ENCODE measurements at places on chromosomes 4 and X. TPM values are rescaled to one million over a fixed set of nuclear protein-coding genes. Genes with fewer than 3 reads are reported as not detected.

The SSX2 gene
- total RNA-seq: not detected

The SRPX2 gene
- 4.4 TPM for total RNA-seq

DNA sequence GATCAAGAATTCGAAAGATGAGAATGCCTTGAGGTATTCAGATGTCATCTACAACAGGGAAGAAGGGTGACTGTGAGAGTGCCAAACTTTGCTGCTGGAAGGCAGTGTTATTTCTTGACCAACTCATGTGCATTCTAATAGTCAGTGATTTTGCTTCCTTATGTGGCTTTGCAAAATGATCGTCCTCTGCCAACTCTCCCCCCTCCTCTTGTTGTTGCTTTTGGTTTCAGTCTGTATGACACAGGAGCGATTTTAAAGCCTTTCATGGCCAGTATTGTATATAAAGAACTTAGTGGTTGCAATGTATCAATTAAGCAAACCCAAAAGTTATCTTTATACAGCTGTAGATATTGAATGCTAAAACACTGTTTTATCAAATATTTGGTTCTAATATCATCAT, 379.1 kb downstream of the IL1RAPL1 start:
- no peak for DNase-seq

DNA sequence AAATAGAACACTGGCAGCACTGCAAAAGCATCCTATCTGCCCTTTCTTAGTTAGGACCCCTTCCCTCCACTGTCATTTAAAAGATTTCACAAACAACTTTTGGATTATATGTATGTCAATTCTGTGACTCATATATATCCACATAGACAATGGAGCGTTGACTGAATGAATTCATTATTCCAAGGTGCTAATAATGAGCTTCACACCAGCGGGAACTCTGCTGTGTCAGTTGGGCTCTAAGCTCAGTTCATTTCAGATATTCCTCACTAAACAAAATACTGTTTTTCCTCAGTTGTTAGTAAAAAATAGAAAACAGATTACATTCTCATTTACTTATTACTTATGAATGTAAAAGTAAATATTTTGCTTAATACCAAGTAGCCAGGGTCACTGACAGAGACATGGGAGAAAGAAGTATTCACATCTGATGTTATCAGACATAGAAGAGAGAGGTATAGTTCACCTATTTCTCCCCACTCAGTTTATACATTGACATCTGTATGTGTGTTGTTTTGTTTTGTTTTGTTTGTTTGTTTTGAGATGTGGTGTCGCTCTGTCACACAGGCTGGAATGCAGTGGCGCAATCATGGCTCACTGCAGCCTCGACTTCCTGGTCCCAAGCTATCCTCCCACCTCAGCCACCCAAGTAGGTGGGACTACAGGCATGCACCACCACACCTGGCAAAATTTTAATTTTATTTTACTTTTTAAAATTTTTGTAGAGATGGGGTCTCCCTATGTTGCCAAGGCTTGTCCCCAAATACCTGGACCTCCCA, 10.9 kb downstream of the NFKB1 start:
- DNase-seq: no peak

DNA sequence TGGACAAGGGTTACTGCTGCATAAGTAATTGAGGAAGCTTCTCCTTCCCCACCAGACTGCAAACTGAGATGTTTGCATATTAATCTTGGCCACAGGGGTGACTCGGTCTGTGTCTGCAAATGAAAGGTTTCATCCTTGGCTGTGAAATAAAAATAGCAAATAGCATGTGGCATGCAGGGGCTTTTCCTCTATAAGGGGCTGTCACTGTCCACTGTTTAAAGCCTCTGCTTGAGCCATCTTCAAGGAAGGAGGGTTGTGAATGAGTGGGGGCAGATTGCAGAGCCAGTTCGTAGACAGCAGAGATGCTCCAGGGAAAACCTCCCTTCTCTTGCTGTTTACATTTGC, 33.3 kb downstream of the TMSB4X start:
- no peak for DNase-seq
